ENCODE measurements at places on chromosomes 1 and 21.

GRCh38 chr1:152442765-152443164 is 28.7 kb upstream of the CRNN start:
- no peak for DNase-seq

DNA sequence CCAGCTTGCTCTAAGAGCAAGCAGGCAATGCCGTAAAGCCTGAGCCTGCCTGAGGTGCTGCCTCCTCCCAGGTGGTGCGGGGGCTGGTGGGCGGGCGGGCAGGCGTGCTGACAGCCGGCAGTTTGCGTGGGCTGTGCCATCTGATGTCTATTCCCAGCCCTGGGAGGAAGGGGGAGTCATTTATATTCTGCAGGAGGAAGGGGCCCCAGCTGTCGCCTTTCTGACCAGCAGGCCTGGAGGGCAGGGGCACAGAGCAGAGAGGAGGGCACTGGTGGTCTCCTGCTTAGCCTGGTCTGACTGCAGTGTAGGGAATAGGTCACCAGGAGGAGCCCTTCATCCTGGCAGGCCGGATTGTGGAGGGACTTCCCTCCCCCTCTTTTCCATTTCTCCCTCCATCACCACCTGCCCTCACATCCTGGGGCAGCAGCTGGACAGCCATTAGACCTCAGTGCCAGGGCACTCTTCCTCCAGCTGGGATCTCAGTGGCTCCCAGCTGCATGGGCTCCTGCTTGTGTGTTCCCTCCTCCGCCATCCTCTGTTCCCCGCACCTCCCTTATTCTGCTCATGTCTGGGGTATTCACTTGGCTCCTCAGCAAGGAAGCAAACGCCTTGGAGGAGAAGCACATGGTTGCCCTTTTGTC is 4.4 kb downstream of the CYB561D1 start:
- DNase-seq: no peak

DNA sequence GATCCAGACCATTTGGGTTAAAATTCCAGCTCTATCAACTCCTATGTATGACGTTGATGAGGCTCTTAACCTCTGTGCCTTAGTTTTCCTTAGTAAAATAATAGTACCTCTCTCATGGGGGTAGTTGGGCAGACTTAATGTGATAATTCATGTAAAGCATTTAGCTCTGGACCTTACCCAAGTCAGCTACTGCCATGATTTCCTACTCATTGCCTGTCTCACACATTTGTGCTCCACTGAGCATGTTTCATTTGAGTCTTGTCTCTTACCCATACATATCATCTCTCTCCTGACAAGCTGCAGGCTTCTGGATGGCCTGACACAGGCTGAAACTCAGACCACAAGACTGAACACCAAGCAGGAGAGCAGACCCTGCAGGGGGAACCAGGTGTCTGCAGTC is 77.7 kb upstream of the ZBTB40 start:
- no peak for DNase-seq

DNA sequence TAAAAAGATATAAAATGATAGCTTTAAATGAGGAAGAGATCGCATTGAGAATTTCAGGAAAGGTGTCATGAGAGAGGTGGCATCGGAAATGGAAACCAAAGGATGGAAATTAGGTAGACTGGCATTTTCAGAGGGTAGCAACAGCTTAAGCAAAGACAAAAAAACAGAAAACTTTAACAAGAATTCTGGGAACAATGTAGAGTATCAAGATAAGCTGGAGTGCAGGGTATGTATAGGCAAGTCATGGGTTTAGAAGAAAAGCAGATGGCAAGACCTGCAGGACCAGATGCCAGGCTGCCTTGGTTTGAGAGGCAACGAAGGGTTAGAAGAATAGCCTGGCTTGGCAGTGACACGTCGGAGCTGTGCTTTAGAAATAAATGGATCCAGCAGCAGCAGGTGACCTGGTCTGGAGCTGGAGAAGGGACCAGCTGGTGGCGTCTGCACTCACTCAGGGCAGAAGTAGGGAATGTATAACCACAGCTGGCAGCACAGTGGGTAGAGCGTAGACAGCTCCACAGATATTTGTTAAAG is 149.4 kb upstream of the TIAM1 start:
- no peak for DNase-seq
